ENCODE measurements at places on chromosomes 5 and 9.

GRCh38 chr5:15995341-15996052 is 184.1 kb downstream of the MARCHF11 start:
- H3K27me3 ChIP-seq, result no peaks in the 10 kb centered on the region
- H3K4me3 ChIP-seq, result no peak overlapping the region
- no peak for DNase-seq
- no peaks in the 10 kb centered on the region for H3K4me1 ChIP-seq
- H3K36me3 ChIP-seq, result no peaks in the 10 kb centered on the region

DNA sequence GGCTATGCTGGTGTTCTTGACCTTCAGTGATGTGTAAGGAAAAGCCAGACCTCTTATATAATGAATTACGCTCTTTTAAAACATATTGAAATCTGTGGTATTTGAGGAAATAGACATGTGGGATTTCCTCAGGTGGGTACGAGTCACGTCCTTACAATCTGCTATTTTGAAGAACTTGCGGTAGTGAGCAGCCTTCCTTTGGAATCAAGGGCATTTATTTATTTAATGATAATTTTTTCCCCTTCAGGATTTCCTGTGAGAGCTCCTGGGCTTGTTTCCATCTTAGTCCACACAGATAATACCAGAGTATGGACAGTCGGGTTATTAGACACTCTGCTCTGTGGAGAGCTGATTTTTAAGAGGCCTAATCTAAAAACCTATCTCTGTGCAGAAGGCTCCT is 167.9 kb downstream of the ARHGEF28 start:
- H3K27ac ChIP-seq, result no peak overlapping the region
- H3K4me3 ChIP-seq, result no peak overlapping the region
- DNase-seq, result no peak
- peaks cover 6% of the 10 kb centered on the region for H3K4me1 ChIP-seq
- peaks cover 22% of the 10 kb centered on the region for H3K27me3 ChIP-seq

DNA sequence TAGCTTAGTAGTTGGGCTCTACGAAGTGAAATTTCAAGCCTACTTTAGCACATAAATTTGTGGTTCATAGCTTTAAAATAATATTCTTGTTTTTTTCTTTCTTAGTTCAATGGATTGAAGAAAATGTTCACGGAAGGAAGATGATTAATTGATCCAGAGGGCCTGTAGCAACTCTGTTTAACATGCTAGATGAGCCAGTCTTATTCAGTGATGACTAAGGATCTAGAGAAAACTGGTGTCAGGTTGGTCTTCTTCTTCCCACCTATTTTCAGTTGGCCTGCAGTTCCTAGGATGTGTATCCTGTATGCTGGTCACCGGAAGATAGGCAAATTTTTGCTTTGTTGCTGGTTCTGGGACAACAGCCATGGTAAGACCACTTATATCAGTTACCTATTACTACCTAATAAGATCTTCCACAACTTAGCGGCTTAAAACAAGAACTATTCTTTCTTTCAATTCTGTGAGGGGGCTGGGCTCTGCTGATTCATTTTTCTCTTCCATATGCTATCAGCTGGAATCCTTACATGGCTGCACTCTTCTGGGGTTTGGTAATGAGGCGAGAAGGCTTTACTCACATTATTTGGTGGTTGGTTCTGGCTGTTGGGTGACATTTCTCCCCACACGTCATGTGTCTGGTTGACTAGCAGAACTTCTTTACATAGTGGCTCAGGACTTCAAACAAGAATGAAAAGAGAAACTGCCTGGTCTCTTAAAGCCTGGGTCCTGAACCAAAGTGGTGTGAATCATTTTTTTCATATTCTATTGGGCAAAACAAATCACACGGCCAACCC is 182.7 kb upstream of the ACTBL2 start:
- H3K4me1 ChIP-seq, result no peaks in the 10 kb centered on the region
- peaks cover 14% of the 10 kb centered on the region for H3K27me3 ChIP-seq
- no peak overlapping the region for H3K27ac ChIP-seq
- H3K36me3 ChIP-seq, result no peaks in the 10 kb centered on the region
- no peak overlapping the region for H3K4me3 ChIP-seq

GRCh38 chr5:32942225-32942989 is 231.3 kb downstream of the NPR3 start:
- no peaks in the 10 kb centered on the region for H3K4me1 ChIP-seq
- DNase-seq, result no peak
- H3K36me3 ChIP-seq, result no peaks in the 10 kb centered on the region
- no peaks in the 10 kb centered on the region for H3K27me3 ChIP-seq

GRCh38 chr9:79428422-79428821 is 143.3 kb upstream of the TLE4 start:
- peaks cover 5% of the 10 kb centered on the region for H3K27me3 ChIP-seq
- no peak for DNase-seq
- H3K27ac ChIP-seq, result no peak overlapping the region
- no peaks in the 10 kb centered on the region for H3K4me1 ChIP-seq
- H3K36me3 ChIP-seq, result peaks cover 9% of the 10 kb centered on the region

All from activated CD4-positive, alpha-beta memory T cell treated with anti-CD3 and anti-CD28 coated beads for 36 hours (primary cell).